ENCODE measurements at places on chromosomes 11 and 22.

DNA sequence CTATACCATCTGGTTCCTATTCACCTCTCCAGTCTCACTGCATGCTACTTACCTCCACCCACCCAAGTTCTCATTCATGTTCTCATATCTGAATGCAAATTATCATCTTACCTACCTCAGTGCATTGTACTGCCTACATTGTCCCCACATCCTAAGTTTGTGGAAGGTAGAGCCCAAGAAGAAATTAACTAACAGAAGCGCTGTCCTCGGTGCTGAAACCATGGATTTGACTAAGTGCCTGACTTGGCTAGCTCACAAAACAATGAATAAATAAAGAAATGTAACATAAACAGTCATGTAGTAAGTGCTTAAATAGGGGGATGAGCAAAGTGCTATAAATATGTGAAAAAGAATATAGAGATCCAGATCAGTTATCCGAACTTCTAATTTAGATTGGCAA lies 63.2 kb downstream of the GRIA4 start:
- no peak for DNase-seq

DNA sequence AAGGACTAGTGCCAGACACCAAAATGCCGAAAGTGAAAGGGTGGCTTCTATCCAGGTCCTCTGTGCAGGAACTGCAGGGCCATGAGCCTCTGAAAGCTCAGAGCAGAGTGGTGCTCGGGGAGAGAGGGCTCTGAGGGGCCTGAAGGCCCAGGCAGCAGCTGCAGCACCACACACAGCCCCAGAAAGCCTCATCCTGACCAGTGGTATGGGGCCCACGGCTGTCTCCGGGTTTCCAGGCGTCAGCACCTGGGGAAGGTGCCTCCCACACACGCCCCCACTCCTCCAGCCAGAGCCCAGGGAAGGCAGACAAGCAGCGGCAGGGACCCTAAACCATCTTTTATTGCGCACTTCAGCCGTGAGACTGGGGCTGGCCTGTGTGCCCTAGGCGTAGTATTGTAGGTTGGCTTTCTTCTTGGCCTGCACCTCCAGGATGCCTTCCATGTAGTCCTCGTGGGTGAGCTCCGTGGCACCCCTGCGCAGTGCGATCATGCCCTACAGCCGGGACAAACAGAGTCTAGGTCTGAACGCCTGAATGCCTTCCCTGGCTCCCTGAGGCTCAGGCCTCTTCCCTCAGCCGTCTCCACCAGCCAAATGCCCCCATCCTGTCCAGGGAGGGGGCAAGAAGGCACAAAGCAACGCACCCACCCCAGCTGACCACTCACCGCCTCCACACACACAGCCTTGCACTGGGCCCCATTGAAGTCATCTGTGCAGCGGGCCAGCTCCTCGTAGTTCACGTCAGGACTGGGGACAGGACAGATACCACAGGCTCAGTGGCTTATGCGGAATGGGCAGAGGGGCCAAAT lies 7.6 kb downstream of the PSMC3 start:
- DNase-seq = no peak

- DNase-seq = no peak
These were observed 987.3 kb downstream of the BRD1 start for GRCh38 chr22:48840112-48840949.

DNA sequence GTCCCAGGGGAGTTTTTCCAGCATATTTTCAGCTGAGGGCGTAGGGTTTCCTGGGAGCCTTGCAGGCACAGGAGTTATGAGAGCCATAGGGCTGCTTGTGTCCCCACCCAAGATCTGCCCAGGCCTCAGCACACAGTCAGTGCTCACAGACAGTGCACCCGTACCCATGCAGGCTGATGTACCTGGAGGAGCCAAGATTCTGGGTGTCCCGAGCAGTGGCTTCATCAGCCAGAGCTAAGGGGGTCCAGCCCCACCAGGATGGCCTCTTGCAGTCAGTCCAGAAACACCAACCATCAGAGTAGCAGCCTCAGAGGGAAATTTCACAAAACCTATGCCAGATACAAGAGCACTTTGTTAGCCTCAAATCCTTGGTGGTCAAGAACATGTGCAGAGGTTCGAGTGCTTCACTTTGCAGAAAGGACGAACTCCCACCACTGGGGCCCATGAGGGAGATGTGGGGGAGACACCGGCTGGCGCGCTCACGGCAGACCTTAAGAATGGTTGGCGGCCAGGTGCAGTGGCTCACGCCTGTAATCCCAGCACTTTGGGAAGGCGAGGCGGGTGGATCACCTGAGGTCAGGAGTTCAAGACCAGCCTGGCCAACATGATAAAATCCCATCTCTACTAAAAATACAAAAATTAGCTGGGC lies 43.8 kb upstream of the RTL6 start:
- DNase-seq = no peak

- no peak for DNase-seq
These were observed 1491.7 kb upstream of the RAG2 start for GRCh38 chr11:38089726-38090125.

GRCh38 chr22:49699476-49699875 lies 128.2 kb downstream of the BRD1 start:
- no peak for DNase-seq

DNA sequence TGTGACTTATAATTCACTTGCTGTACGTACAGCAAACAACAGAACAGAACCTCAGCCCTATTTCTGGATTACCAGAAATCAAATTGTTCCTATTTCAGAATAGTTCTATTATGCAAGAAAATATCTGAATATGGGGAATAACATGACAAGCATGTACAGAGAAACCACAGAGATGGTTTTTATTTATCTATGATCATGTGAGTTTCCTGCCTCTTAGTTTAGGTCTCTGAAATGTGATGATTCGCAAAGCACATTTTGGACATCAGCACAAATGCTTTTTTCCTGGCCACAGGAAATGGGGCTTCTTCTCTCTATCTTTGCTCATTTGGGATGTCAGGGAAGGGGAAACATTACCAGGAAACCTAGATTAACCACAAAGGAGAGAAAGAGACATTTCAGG lies 266.7 kb upstream of the CTSC start:
- DNase-seq = no peak

DNA sequence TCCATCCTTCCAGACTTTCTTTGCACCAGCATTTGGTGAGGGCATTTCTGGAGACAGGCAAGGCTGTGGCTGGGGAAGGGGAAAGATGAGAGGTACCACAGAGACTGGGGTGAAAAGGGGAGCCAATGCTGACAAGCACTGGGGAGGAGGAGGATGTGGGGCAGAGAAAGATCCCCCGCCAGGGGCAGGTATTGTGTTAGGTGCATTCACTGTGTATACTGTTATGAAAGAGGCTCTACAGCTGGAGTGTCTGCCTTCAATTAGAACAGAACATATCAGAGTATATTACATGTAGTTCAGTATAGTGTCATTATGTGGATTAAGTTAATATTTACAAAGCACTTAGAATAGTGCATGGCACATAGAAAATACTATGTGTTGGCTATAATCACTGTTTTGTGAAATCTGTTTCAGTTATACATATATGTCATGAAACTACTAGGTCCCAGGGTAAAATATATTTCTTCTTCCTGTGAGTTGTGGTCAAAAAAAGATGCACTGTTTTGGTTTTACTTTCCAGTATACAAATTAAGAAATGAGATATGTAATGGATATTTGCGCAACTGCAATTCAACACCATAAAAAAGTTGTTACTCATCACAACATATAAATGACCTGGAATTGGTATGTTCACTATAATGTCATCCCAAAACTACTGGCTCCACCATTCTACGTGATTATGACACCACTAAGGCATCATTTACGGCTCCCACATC lies 8.4 kb downstream of the MSANTD2 start:
- DNase-seq = no peak

GRCh38 chr11:96112192-96113128 lies 188.6 kb upstream of the MTMR2 start:
- no peak for DNase-seq

Data from activated CD4-positive, alpha-beta T cell treated with anti-CD3 and anti-CD28 coated beads, Interleukin-2, amount 50 U/mL, for 24 hours (primary cell).